ENCODE measurements at places on chromosomes 12 and 14. TPM values are rescaled to one million over a fixed set of nuclear protein-coding genes. Genes with fewer than 3 reads are reported as not detected.

SERPINA1 gene
- 1,017 TPM for total RNA-seq

SAMD15 gene
- 0.41 TPM for total RNA-seq

TPH2 gene
- not detected for total RNA-seq

- no peak overlapping the region for H3K4me3 ChIP-seq
- H3K27ac ChIP-seq, result no peak overlapping the region
- DNase-seq, result peak; percentile 77
- no peaks in the 10 kb centered on the region for H3K4me1 ChIP-seq
- H3K27me3 ChIP-seq, result no peaks in the 10 kb centered on the region
Measured at GRCh38 chr12:116703214-116703795, 34.6 kb downstream of the SPRING1 start.

DNA sequence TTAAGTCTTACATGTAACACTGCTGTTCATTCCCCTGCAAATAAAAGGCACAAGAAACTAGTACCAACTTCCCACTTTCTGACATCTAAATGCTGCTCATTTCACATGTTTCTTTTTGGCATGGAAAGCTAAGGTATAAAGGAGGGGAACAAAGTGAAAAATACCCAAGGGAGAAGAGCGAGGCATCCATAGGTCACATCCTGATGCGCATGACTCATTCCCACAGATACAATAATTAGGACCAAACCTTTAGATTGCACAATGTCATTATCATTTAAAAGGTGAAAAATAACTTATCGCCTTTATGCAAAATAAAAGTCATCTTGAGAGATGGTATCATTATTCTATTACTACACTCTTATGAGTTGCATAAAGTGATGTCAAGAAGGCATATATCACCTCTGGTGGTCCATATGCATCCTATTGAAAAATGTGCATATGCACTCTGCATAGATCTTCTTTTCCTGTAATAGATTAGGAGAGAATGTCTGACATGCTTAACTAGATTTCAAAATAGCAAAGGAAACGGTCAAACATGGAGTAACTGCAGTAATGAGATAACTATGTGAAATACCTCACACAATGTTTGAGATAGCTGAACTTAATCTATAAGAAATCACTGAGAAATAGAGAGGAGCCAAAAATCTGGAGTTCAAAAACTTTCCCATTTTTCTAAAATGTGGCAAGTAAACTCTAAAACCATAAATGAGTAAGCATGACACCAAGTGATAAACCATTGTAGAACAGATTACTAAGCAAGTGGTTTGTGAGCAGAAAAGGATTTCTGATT is 382.5 kb upstream of the TMTC1 start:
- no peaks in the 10 kb centered on the region for H3K36me3 ChIP-seq
- H3K27ac ChIP-seq, result no peak overlapping the region
- DNase-seq, result no peak
- no peaks in the 10 kb centered on the region for H3K4me1 ChIP-seq

DNA sequence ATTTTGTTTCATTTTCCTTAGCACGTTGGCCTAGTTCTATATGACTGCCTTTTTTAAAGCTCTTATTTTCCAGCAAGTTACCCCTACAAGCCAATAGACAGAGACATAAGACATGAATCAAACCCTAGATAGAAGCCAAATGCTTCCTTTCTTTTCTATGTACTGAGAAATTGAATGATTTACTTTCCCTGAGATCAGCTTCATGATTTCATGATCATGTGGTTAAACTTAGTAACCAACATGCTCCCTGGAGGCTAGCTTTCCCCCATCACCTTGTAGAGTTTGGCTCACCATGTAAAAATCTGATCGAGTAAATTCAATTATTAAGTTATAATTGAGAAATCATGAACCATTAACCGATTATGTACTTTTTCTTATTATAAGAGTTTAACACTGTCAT is 148.1 kb upstream of the LRIG3 start:
- no peak overlapping the region for H3K27ac ChIP-seq
- no peaks in the 10 kb centered on the region for H3K4me1 ChIP-seq
- no peaks in the 10 kb centered on the region for H3K36me3 ChIP-seq
- H3K27me3 ChIP-seq, result no peaks in the 10 kb centered on the region
- no peak for DNase-seq

DNA sequence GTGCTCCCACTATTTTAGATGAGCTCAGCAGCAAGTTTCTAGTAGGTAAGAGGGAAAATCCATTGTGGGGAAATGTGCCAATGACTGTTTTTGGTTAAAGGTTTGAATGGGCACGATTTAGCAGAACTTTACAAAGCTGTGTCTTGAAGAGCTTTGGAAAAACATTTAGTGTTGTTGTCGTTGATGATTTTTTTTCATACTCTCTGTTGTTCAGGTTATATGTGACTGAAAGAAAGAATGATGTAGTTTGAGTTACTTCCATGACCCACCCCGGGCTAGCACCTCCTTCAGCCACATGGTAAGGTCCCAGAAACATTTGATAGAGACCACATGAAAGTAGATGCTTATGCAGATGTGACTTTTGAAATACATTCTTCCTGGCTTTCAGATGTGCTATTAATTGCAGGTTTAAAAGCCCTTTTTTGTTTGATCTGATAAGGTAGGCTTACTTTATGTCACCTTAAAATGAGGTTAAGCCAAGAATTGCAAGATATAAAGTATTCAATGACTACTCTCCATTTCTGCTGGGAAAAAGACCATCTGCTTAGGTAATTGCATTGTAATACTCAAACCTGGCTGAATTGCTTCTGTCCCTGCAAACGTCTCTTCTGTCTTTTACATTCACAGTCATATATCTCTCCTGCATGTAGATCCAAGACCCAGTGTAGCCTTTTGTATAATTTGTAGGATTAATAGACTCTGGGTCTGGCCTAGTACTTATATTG is 250.6 kb downstream of the RGS6 start:
- H3K27me3 ChIP-seq, result no peaks in the 10 kb centered on the region
- H3K4me1 ChIP-seq, result no peaks in the 10 kb centered on the region
- H3K27ac ChIP-seq, result no peak overlapping the region
- no peak overlapping the region for H3K4me3 ChIP-seq

DNA sequence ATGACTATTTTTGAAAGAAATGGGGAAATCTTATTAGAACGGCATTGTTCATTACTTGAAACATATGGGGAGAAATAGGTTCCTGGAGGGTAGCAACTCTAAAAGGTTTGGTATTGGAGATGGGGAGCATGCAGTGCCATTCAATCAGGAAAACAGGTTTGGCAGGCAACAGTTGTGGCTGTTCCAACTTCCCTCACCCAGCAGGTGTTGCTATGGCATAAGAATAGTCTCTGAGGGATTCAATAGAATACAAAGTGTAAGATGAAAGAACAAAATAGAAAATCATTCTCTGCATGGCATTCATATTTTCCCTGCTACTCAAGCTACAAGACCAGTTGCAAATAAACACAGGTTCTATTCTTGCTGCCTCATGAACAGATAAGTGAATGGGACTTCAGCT is 393.3 kb upstream of the RPL10L start:
- H3K36me3 ChIP-seq, result no peaks in the 10 kb centered on the region
- H3K4me1 ChIP-seq, result no peaks in the 10 kb centered on the region
- DNase-seq, result no peak

DNA sequence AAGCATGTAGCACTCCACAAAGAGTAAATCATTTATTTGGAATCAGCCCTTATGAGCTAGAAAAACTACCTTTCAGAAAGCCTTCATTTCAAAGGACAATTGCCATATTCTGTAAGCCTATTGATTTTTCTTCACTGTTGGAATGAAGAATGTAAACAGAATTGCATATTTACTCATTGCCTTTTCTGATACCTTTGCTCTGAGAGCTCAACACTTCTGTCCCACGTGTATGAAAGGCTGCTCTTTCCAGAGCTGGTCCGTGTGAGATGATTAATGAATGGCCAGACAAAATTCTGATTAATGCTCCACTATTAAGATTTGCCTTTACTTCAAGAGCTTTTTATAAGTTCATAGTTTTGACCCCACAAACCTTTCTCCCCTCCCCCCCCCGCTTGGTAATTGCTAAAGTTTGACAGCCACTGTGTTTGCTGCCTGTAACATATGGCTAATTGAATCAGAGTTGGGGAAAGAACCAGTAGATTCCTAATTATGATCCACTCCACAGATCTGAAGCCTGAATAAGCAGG is 63.0 kb upstream of the PLEKHA5 start:
- no peaks in the 10 kb centered on the region for H3K4me1 ChIP-seq
- H3K4me3 ChIP-seq, result no peak overlapping the region
- no peak overlapping the region for H3K27ac ChIP-seq
- H3K27me3 ChIP-seq, result no peaks in the 10 kb centered on the region
- DNase-seq, result no peak

- no peaks in the 10 kb centered on the region for H3K27me3 ChIP-seq
- H3K36me3 ChIP-seq, result no peaks in the 10 kb centered on the region
- DNase-seq, result no peak
- no peak overlapping the region for H3K27ac ChIP-seq
Measured at GRCh38 chr14:98176892-98177291, 1095.1 kb downstream of the BCL11B start.

DNA sequence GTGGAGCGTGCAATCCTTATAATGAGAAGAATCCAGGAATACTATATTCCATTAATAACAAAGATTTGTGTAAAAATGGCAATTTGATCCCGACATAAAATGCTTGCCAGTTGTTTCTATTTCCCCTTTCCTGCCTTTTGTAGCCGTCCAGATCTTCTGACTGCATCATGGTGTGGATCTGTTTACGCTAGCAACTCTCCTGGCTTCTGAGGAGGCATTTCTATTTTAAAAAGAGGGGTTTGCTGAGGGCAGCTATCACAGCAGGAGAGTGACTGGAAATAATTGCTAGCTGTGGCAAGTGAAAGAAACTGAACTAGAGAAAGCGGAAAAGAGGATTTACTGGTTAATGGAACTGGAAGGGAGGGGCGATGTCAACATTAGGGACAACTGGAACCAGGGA is 145.6 kb downstream of the ATP23 start:
- no peaks in the 10 kb centered on the region for H3K4me1 ChIP-seq
- no peaks in the 10 kb centered on the region for H3K27me3 ChIP-seq
- no peaks in the 10 kb centered on the region for H3K36me3 ChIP-seq
- H3K4me3 ChIP-seq, result no peak overlapping the region
- DNase-seq, result no peak

DNA sequence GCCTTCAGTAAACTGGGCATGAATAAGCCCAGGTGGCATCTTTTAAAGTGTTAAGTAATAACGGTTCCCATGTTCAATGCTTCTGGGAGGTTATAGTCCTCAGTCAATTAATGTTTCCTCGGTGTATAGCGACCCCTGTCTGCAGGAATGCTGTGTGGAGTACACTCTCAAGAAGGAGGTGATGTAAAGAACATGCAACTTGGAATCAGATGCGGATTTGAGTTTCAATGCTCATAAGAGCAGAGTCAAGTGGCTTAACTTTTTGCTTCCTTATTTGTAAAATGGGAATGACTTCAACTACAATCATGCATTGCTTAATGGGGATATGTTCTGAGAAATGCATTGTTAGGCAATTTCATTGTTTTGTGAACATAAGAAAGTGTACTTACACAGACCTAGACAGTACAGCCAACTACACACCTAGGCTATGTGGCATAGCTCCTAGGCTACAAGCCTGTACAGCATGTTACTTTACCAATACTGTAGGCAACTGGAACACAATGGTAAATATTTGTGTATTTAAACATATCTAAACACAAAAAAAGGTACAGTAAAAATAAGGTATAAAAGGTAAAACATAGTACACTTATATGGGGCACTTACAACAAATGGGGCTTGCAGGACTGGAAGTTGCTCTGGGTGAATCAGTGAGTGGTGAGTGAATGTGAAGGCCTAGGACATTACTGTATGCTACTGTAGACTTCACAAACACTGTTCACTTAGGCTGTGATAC is 6.7 kb upstream of the MRPS35 start:
- H3K27me3 ChIP-seq, result no peaks in the 10 kb centered on the region
- H3K4me1 ChIP-seq, result no peaks in the 10 kb centered on the region
- H3K4me3 ChIP-seq, result no peak overlapping the region
- DNase-seq, result no peak
- H3K36me3 ChIP-seq, result no peaks in the 10 kb centered on the region
